Effector memory CD8-positive, alpha-beta T cell (primary cell): ENCODE measurements at places on chromosomes 16 and 17.

DNA sequence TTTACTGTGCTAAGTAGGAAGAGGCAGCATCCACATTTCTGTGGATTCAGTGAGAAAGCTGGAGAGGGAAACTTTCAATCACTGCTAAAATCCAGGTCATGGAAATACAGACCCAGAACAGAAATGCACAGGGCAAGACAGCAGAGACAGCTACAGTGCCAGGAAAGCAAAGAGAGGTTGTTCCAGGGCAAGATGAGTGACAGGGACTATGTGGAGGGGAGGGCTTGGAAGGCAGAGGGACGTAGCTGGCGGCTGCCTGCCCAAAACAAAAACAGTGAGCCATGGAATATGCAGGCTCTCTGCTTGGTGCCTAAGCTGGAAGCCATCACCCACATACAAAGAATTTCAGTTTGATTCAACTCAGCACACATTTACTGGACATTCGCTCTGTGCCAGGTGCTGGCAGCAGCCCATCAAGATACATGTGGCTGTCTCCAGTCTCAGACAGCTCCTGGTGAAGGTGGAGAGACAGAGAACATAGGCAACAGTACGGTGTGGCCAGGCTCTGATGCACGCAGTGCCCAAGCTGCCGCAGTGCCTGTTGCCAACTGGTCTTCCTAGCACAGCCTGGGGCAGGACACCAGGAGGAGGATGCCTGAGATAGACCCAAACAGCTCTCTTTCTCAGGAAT lies 88.7 kb downstream of the AIPL1 start:
- no peak for DNase-seq

GRCh38 chr16:10009684-10010083 lies 172.5 kb downstream of the GRIN2A start:
- no peak for DNase-seq

GRCh38 chr16:89135166-89135565 lies 36.4 kb upstream of the CDH15 start:
- no peak for DNase-seq

DNA sequence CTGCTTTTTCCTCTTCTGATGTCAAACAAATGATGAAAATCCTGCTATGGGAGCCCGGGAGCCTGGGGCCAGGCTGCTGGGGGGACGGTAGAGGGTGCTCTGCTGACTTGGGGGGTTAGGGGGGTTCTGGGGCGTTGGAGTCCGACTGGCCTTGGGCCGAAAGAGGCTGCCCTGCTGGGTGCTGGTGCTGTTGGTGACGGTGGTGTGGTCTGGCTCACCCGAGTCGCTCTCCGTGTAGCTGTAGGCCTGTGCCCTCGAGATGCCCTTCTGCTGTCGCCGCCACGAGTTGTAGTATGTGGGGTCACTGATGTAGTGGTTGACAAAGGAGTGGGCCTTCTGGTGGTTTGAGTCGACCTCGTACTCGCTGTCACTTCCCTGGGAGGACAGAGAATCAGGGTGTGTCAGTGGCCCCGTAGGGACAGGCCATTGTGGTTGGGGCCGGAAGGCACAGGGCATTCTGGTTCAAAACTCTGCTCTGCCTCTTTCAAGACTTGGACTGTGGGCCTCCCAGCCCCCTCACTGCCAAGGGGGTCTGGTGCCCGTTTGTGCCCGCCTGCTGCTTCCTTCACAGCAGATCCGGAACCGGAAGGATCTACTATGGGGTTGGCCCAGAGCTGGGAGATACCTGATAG lies 26.9 kb upstream of the CDC42EP4 start:
- no peak for DNase-seq

DNA sequence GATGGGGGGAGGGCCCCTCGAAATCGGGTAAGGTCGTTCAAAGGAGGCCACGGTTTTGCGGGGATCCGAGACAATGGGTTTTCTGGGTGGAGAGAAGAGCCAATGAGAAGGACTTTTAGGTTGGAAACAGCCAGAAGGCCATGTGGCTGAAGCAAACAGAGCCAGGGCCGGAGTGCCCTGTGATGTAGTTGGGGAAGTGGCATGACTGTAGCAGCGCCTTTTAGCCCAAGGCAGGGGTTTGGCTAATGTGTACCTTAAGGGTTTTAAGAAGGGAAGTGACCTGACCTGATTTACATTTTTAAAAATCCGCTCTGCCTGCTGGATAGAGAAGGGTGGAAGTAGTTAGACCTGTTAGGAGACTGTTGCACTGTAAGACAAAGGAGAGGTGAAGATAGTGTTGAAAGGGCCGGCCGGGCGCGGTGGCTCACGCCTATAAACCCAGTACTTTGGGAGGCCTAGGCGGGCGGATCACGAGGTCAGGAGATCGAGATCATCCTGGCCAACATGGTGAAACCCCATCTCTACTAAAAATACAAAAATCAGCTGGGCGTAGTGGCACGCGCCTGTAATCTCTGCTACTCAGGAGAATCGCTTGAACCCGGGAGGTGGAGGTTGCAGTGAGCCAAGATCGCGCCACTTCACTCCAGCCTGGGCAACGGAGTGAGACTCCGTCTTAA lies 1.0 kb downstream of the LYRM1 start:
- peak; percentile 11 for DNase-seq

DNA sequence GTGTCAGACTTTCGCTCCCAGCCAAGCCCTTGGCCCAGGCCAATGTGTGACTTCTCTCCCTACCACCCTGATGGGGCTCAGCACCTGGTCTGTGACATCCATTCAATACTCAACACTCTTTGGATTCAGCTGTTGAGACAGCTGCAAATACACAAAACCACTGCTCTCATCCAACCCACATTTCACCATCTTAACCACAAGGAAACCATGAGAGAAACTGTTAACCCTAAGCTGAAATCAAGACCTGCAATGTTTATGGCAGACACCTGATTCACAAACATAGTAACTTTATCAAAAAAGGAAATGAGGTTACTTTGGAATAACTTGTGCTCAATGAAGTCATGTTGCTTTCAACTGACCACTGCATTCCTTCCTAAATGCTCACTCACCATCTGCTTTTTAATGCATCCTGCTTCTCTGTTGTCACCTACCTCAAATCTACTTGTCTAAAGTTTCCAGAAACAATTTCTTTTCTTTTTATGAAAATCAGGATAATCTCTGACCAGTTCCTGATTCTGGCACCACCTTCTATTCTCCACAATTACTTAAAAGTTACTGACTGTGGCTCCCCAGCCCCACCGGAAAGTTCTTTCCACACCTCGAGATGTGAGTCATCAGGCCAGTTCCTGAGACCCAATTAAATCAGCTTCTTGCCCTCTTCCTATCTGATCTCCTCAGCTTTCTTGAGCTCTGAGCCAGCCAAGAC lies 88.2 kb downstream of the NOG start:
- peak; percentile 4 for DNase-seq

DNA sequence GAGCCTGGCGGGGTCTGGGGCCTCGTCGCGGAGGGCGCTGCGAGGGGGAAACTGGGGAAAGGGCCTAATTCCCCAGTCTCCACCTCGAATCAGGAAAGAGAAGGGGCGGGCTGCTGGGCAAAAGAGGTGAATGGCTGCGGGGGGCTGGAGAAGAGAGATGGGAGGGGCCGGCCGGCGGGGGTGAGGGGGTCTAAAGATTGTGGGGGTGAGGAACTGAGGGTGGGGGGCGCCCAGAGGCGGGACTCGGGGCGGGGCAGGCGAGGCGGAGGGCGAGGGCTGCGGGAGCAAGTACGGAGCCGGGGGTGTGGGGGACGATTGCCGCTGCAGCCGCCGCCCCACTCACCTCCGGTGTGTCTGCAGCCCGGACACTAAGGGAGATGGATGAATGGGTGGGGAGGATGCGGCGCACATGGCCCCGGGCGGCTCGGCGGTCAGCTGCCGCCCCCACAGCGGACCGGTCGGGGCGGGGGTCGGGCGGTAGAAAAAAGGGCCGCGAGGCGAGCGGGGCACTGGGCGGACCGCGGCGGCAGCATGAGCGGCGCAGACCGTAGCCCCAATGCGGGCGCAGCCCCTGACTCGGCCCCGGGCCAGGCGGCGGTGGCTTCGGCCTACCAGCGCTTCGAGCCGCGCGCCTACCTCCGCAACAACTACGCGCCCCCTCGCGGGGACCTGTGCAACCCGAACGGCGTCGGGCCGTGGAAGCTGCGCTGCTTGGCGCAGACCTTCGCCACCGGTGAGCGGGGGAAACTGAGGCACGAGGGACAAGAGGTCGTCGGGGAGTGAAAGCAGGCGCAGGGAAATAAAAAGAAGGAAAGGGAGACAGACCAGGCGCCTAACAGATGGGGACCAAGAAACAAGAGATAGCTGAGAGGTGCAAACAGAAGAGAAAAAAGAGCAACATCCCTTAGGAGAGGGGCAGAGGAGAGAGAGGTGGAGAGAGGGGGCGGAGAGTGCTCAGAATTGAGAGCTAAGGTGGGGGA lies at the start of gene PNMT:
Gene PNMT (plus strand): TSS at position 509 of the 980 bp plus-strand sequence. CDS start 23 bp downstream, at position 532.
- DNase-seq: peak; percentile 62

DNA sequence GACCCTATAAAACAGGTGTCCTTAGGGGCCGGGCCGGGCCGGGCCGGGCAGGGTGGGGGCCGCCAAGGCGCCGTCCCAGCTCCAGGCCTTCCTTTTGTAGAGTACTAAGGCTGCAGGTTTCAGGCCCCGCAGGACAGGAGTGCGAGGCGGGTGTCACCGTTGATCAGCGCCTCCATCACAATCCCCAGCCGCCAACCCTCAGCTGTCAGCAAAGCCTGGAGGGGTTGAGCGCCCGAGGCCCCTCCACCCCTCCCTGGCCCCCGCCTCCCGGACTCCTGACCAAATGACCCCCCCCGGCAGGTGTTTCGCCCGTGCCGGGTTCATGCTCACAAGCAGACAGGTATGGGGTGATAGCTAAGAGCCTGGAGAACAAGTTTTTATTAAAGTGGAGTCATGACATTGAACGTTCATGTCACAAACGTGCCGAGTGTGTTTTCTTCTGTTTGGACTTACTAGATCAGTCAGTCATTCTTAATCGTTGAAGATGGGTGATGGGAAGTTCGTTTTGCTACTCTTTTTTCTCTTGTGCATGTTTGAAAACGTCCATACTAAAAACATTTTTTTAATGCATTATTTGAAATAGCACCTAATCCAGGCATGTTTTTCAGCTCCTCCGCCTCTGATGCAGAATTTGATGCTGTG lies 534 bp downstream of the ARL2BP start:
- no peak for DNase-seq
